ENCODE measurements at places on chromosomes 4 and X.

- no peak for DNase-seq
These were observed 22.4 kb upstream of the TSPAN5 start for GRCh38 chr4:98680806-98681205.

DNA sequence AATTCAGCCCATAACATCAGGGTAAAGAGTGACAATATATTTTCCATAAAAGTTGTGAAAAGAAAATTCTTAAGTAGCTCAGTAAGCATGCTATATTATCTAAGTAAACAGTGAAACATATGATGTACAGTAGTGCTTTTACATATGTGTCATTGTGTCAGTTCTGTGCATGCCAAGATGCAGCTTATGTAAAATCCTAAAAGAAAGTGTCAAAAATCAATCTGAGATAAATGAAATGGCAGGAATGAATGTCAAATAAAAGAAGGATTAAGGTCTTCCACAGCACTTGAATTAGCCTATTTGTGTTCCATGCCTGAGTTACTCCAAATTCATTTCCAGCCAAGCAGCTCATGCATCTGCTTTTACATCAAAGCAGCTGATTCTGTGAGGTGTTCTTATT lies 452.7 kb upstream of the HS3ST1 start:
- no peak for DNase-seq

DNA sequence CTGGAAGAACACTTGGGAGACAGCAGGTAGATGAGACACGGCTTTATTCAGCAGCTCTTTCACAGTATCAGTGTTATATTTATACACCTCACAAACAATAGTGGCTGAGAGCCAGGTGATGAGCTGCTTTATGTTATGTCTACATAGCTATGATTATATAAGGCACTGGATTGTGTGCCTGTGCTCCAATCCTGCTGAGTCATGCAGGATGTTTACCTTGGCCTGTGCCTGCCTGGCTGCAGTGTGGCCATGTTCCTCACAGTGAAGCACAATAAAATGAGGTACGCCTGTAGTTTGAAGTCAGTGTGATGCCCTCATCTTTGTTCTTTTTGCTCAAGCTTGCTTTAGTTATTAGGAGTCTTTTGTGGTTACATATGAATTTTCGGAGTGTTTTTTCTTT lies 31.3 kb downstream of the CXCL13 start:
- DNase-seq: peak; percentile 75

GRCh38 chr4:120874792-120875774 lies 47.4 kb downstream of the PRDM5 start:
- DNase-seq: no peak

DNA sequence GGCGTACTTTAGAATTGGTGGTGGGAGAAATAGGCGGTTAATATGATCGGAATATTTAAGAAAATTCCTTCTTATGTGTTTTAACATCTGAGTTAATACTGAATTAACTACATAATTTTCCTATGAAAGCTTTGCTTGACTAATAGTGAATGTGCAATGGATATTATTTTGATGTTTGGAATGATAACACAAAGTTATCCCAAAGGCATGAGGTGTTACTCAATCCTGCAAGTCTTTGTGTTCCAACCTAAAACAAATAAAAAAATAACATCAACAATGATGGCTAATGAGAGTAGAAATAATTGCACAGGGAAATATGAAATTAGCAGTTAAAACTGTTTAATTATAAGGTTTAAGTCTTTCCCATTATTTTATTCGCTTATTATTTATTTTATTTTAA lies 183.6 kb upstream of the ARSJ start:
- no peak for DNase-seq

- no peak for DNase-seq
These were observed 121.1 kb upstream of the SLC4A4 start for GRCh38 chr4:71217688-71218087.

DNA sequence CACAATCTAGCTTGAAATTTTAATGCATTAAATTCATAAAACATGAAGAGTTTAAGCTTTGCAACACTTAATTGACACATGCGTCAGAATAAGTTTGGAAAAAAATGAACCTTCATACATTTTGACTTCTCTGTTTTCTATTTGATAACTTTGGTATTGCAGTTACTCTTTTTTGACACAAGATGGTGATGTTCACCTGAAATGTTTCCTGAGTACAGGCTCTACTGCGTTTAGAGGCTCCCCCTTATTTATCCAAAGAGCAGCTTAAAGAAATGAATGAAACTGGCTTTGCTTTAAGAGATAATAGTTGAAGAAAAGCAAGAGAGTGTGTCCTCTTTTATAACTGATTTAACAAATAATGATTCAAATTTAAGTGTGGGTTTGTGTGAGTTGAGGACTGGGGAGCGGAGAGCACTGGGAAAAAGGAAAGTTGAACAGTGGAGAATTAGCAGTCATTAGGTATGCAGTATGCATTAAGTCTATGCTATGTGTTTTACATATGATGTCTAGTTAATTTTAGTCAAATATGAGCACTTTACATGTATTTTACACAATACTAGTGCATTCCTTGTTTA lies 180.6 kb upstream of the NUDT6 start:
- peak; percentile 36 for DNase-seq

GRCh38 chrX:137563681-137564651 lies 2.0 kb upstream of the ZIC3 start:
- no peak for DNase-seq

DNA sequence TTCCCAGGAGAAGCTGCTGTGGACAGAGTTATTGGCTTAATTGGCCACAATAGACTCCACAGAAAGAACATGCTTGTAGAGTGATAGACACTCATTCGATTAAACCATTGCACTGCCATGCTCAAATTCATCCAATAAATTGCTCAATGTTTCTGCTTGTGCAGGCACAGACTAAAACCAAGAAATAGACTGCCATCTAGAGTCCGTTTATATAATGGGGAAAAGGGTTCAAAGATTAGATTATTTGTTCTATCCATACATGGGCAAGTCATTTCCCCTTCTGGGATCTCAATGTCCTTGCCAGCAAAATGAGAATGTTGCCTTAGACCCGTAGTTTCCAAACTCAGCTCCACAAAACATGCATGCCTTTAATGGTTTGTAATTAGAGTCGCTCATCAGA lies 8.7 kb downstream of the SMIM10 start:
- peak; percentile 8 for DNase-seq

DNA sequence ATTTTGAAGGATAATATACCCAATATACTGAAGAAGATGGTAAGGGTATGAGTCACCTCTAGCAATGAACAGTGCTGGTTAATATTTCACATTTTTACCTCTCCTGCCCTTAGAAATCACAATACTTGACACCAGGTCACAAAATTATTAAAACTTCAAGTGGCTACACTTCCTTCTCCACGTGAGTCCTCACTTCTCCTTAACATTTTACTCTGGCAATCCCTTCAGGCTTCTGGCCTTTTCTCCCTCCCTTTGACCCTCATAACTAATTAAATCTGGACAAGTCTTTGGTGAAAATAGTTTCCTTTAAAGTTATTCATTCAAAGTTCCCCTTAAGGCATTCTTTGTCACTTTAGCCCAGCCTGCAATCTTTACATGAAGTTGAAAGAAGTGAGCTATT lies 190.4 kb downstream of the UNC5C start:
- DNase-seq: no peak

DNA sequence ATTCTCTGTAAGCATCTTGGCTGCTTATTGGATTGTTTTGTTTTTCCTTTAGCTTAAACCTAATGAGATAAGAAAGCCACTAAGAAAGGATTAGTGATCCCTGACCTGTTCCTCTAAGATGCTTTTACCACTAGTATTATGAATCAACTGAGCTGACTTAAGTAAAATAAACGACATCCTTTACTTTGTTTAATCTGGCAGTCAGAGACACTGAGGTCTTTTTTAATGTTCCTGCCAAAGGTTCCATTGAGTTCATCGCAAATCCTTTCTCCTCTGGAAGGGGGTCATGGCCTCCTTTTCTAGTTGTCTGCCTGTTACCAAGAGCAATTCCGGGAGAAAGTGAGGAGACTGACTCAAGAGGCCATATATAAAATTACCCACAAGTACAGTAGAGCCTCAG lies 1038.3 kb upstream of the SLIT2 start:
- no peak for DNase-seq

DNA sequence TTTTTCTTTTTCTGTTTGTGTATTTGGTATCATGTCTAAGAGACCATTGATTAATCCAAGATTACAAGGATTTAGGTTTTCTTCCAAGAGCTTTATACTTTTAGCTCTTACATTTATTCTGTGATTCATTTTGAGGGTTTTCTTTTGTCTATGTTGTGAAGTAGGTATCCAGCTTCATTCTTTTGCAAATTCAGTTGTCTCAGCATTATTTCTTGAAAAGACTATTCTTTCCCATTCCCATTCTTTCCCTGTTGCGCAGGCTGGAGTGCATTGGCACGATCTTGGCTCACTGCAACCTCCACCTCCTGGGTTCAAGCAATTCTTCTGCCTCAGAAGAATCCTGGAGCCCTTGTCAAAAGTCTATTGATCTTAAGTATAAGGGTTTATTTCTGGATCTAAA lies 164.9 kb downstream of the NAA11 start:
- no peak for DNase-seq

DNA sequence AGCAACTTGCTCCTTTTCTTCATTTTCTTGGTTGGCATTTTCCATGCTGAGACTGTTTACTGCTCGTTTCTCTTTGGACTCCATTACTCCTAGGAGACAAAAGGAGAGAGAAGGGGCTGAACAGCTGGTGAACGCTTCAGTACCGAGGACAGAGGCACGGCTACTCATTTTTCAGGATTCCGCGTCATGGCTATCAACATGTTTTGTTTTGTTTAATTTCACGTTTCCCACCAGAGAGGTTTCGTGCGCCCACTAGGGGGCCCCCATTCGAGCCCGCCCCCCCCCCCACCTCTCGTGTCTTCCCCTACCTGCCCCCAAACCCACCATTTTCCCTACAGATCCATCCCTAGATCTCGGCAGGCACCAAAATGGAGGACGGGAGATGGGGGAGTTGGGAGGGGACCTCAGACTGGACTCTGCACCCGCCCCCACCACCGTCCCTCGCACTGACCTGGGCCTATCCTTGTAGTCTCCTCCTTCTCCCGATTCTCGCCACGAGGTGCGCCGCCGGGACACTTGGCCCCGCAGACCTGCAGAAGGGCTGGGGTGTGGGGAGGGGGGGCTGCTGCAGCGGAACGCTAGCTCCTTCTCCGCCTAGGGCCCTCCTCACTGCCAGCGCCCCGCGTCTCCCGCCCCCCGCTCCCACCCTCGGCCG lies 653 bp downstream of the BEX1 start:
- DNase-seq: peak; percentile 2

- DNase-seq: no peak
These were observed 1285.5 kb downstream of the STIM2 start for GRCh38 chr4:28146191-28146590.

GRCh38 chr4:5511791-5512190 lies 196.6 kb downstream of the EVC2 start:
- DNase-seq: no peak

Data from RWPE1 (cell line).